ENCODE measurements at places on chromosomes 1 and 21.

DNA sequence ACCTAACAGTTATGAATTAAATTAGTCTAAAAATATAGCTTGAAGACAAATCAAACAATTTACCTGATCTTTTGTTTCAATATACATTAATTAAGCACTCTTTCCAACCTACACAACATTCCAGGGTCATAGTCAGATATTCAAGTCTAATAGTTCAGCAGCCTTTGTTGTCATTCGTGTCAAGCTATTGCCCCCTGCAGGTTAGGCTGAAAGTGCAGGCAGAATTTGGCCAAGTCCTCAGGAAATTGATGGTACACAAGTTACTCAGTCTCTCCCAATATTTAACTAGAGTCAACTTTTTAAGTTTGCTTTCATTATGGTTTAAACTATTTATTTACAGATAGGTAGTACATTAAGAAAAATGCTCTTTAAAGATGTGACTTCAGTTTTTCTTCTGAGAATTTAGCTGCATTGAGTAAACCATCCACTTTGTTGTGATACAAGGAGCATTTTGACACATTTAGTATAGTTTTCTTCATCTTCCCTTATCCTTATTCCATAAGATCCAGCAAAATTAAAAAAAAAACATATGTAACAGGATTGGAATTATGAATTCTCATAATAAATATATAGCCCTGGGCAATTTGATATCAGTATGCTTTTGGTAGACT, 130.3 kb upstream of the DPYD start:
- DNase-seq: peak; percentile 12

DNA sequence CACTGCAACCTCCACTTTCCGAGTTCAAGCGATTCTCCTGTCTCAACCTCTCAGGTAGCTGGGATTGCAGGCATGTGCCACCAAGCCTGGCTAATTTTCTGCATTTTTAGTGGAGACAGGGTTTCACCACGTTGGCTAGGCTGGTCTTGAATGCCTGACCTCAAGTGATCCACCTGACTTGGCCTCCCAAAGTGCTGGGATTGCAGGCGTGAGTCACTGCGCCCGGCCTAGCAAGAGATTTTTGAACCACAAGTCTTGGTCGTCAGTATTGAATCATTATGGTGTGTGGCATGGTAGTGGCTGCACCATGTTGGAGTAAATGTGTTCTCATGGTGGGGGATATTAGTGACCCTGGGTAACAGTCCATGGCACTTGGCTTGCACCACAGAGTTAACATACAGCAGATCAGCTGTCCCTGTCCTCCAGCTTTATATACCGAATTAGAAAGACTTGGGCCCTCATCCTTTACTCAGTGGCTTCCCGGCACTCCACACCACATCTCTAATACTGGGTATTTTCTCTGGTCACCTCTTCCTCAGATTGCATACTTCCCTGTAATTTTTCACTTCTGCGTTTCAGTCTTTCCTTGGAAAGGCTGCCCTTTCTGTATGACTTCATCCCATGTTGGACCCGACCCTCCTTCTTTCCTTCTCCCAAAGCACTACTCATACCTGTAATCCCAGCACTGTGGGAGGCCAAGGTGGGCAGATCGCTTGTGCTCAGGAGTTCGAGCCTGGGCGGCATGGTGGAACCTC, 25.1 kb downstream of the AK4 start:
- no peak for DNase-seq

DNA sequence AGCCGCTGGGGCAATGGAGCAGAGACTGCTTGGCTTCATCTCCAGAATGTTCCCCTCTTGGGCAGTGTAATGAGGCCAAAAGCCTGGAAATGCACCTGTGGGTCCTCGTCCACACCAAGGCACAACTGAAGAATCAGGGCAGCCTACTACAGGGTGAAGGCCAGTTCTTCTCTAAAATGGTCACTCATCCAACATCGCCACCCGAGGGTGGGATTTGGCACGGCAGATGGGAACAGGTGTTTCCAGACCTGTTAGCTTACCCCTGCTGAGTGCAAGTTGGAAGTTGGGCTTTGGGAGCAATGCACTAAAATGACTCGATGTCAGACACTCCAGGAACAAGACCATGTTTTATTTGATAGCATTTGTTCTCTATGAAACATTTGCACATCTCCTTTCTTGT, 543.7 kb downstream of the NPHP4 start:
- no peak for DNase-seq

DNA sequence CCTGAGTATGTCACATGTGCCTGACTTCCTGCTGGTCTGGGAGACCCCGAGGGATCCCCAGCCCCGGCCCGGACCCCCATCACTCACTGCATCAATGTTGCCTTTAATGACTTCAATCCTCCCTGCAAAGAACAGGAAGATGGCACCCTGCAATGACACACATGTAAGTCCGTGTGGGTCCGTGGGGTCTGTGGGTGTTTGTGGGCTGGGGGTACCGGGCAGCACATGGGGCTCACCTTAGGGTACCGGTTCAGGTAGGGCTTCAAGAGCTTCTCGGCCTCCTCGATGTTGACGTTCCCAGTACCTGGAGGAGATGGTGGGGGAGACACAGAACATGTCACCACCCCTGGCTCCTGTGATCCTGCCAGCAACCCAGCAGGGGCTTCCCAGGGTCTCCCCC, 28.1 kb downstream of the TTC39A start:
- DNase-seq: no peak

DNA sequence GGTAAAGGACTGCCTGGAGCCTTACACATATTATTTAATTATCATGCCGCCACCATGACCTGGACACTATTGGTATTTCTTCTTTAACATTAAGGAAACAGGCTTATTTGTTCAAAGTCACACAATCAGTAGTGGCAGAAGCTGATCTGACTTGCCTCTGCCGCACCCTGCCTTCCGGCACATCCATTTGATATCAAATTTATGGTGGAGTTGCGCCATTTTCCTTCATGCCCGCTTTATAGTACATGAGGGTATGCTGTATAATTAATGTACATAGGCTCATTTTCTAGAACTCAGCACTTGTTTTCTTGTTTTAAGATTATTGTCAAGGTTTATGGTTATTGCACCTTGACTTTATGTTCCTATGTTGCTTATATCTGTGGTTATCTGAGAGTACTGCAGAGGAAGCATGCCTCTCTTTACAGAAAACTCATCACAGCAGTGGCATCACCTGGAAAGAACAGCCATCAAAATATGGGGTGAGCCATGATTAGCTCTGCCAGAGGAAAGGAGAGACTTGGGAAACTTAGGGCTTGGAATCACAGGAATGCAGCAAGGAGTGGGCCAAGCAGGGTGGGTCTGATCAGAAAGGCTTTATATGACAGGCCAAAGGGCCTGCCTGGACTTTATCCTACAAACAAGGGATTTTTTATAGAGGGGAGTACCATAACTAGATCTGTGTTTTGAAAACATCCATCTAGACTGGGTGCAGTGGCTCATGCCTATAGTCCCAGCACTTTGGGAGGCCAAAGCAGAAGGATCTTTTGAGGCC, 72.2 kb upstream of the GJB5 start:
- DNase-seq: no peak

- no peak for DNase-seq
Measured at GRCh38 chr1:36669262-36669661, 186.5 kb upstream of the CSF3R start.

GRCh38 chr21:46661642-46662366, 26.3 kb downstream of the PRMT2 start:
- DNase-seq: no peak

DNA sequence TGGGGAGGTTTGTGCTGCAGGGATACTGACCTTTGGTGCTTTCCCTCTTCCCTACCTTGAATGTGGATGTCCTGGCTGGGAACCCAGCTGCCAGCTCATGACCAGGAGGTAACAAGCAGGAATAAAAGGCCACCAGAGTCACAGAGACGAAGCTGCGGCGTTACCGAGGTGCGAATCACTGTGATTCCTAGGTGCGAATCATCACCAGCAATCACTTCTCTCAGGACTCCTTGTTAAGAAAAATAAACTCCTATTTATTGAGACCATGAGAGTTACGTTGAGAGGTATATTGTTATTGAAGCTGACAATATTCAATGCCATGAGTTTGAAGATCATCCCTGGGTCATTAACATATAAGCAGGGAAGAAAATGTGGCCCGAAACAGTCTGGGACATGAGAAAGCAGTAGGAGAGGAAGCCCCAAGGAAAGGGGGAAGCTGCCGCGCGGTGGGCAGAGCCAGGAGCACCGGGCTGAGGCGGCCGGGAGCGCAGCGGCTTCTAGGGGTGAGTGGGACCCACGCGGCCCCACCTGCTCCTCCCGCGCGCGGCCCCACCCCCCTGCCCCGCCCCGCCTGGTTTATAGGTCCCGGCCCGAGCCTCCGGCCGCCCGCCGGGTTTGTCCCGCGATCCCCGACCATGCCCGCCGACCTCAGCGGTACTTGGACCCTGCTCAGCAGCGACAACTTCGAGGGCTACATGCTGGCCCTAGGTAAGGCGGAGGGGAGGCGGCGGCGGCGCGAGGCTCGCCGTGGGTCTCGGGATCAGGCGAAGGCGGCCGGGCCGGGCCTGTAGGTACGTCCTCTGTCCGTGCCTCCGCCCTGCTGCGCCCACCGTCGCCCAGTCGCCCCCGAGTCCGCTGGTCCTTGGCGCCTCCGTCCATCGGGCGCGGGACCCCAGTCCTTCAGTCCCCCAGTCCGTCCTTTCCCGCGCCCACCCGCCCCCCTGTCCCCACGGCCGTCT, at the start of gene RBP7:
RBP7 (plus strand) TSS at position 605 of the 959 bp plus-strand sequence; CDS start at position 636, 31 bp downstream.
- DNase-seq: no peak

- DNase-seq: no peak
Measured at GRCh38 chr1:51309291-51309690, 21.1 kb downstream of the TTC39A start.

- no peak for DNase-seq
Measured at GRCh38 chr1:204688007-204688406, 2.5 kb upstream of the LRRN2 start.

GRCh38 chr1:243731301-243731891, 118.6 kb downstream of the AKT3 start:
- DNase-seq: no peak

- peak; percentile 33 for DNase-seq
Measured at GRCh38 chr1:18217398-18218043, 109.9 kb downstream of the IGSF21 start.

DNA sequence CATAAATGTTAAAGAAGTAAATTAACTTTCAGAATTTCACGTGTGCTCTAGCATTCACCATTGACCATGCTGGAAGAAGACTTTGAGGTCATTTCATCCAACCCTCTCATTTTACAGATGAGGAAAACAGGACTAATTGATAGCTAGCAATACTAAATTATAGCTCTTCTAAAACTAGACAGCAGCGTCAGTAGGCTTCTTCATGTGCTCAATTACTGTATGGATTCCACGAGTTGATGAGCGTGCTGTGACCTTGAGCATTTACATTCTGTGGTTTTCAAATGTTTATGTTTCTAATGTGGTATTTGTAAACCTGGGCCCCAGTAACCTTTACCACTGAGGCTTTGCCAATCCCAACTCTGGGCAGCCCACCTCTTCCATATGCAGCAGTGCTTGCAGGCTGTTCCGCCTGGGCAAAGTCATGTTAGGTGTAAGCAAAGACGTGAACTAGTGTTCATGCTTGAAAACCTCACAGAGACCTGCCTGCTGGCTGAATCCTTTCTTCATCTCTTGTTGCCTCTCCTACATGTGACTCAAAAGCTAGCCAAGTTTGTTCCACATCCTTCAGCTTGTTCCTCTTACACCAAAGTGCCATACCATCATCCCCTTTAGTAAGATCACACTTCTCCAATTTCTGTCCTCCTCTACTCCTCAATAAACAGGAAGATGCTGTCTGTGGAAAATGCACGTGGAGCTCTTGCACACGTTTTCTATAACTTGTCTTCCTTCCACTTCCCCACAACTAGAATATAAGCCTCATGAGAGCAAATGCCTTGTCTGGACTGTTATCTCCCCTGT, 17.2 kb downstream of the KCNJ15 start:
- no peak for DNase-seq

GRCh38 chr1:234778221-234779159, 168.5 kb upstream of the IRF2BP2 start:
- no peak for DNase-seq

GRCh38 chr1:53091841-53092645, 30.0 kb downstream of the PODN start:
- no peak for DNase-seq

DNA sequence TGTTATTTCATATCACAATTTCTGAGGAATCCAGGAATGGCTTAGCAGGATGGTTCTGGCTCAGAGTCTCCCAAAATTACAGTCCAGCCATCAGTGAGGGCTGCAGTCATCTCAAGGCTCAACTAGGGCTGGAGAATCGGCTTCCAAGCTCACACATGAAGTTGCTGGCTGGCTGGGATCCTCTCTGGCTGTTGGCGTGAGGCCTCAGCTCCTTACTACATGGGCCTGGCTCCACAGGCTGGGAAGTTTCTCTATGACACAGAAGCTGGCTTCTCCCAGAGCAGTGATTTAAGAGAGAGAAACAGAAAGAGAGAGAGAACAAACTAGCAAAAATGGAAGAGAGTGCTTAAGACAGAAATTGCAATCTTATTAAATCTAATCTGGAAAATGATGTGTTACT, 38.8 kb upstream of the RGS8 start:
- no peak for DNase-seq

GRCh38 chr1:167099851-167100250, 6.0 kb downstream of the STYXL2 start:
- DNase-seq: no peak

DNA sequence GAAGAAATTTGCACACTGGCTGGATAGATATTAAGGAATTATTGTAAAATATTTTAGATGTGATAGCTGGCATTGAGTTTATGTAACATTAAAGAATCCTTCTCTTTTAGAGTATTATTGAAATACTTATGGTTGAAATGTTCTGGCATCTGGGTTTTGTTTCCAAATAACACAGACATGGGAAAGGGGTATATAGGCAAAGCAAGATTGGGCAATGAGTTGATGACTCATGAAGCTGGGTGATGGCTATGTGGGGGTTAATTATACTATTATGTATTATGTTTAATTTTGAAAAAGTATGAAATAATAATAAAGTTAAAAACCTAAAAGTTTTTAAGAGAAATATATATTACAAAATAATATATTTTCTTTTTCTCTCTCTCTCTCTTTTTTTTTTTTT, 12.5 kb upstream of the PTPN14 start:
- DNase-seq: no peak

- DNase-seq: no peak
Measured at GRCh38 chr1:207188901-207189300, 84.9 kb downstream of the C4BPA start.

- no peak for DNase-seq
Measured at GRCh38 chr1:172494166-172494565, 38.8 kb upstream of the SUCO start.

GRCh38 chr1:173410133-173410793, 66.9 kb upstream of the PRDX6 start:
- no peak for DNase-seq

DNA sequence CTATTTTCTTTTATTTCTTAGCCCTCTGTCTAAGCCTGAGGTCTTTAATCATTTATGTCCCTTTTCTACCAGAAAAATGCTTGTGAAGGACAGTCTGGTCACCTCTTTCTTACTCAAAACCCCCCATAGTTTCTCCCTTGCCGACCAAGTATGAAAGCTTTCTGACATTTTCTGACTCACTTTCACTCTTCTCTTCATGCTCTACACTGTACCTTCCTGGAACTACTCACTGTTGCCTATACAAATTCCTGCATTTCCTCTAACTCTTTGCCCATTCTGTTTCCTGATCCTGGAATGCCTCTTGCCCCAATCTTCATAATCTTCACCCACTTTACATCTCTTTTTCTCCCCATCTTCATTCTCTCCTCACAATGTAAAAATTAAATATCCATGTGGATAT, 380.0 kb downstream of the HHIPL2 start:
- no peak for DNase-seq

- DNase-seq: peak; percentile 20
Measured at GRCh38 chr1:39080831-39081270, 54.7 kb downstream of the NDUFS5 start.

- no peak for DNase-seq
Measured at GRCh38 chr1:153539395-153540093, 1.2 kb downstream of the S100A5 start.

GRCh38 chr1:24923485-24924113, 6.5 kb downstream of the RUNX3 start:
- DNase-seq: no peak

Data from CMK (cell line).